ENCODE measurements at places on chromosomes 5 and 9.

GRCh38 chr9:97557606-97558095 is 56.2 kb downstream of the TMOD1 start:
- DNase-seq: peak; percentile 39

- no peak for DNase-seq
Observed at GRCh38 chr9:133767625-133768024, 29.5 kb upstream of the SARDH start.

DNA sequence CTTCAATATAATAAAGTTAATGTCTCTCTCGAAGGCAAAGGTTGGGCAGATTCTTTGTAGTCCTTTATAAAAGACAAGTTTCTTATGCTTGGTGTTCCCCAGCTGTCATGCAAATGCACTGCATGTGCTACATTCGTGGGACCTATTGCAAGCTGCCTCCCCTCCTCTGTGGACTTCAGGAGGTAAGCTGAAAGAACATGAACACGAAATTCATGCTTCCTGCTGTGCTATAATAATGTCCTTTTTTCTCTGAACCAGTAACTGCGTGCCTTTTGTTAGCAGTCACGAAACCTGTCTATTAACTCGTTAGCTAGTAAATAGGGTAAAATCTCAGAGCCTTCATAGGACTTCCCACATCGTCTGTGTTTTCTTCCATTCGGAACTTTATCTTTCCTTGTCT is 363.5 kb downstream of the CDH9 start:
- DNase-seq: no peak

DNA sequence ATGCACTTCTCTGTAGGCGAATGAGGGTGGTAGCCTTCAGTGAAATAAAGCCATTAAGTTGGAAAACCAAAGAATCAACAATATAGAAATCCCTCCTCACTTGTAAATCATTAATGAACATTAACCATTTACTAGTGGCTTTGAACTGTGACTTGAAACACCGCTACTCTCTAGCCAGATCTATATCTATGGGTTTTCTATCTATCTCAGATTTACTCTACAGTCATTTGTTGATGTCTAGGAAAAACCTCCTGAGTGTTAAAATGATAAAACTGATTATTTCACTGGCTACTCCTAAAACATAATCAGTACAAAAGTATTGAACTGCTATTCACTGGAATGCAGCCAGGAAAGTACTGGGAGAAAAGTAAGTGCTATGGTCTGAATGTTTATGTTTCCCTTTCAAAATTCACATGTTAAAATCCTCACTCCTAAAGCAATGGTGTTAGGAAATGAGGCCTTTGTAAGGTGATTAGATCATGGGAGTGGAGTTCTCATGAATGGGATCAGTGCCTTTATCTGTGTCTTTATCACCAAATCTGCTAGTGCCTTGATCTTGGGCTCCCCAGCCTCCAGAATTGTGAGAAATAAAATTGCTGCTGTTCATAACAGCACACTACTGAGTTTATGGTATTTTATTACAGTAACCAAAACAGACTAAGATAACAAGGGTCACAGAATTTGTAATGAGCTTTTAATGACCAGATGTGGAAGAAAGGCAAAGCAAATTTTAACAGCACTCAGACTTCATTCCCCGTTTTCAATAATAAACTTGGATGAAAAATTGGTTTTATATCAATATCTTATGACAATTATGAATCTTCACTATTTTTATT is 8.6 kb upstream of the OXCT1 start:
- no peak for DNase-seq

DNA sequence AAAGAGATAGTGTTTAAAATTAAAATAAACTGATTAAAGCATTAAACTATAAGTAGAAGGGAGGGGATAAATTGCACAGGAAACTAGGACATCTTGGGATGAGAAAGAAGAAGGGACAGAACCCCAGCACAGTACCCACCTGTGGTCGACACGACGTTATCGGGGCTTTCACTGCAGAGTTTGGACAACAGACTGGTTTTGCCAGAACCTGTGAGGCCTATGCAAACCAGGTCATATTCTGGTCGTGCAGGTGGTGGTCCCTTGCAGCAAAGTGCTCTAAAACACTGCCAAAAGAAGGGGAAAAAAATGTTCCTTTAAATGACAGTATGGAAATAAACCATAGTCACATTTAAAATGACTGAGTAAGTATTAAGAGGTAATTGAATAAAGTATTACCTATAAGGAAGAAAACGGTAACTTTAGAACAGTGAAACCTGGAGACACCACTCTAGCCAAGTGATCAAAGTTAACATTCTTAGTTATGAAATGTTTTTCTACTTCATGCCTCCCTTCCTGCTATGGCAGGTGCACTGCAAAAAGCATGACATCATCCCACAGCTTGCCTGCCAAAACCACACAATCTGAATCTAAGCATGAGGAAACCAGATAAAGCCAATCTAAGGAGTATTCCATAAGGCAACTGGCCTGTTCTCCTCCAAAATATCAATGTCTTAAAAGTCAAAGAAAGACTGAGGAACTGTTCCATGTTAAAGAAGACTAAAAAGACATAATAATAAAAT is 138.6 kb downstream of the ARL15 start:
- no peak for DNase-seq

- peak; percentile 33 for DNase-seq
Observed at GRCh38 chr5:154740483-154740882, 14.7 kb upstream of the LARP1 start.

GRCh38 chr9:36928670-36929349 is 105.3 kb downstream of the PAX5 start:
- no peak for DNase-seq

Data from NCI-H446 treated with DMSO at 0.1 percent for 48 hours (cell line).